DND-41 (cell line): ENCODE measurements at places on chromosomes 2 and 18.

DNA sequence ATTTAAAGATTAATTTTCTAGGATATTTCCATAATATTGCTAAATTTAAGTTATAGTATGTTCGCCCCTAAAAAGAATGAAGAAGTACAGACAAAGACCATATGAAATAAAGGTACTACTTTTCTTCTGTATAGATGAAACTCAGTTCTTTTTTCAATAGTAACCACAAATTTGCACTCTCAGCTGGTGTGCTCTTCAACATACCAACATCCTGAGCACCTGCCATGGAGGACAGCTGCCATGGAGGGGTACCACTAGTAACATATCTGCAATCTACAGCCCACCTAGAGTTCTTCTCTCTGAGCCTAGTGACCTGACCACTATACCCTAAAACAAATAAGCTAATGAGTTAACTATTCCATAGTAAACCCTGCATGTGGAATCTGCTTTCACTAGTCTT, 36.8 kb upstream of the ERCC3 start:
- DNase-seq, result no peak

- DNase-seq, result peak; percentile 12
Observed at GRCh38 chr2:193695367-193695766, 1500.6 kb upstream of the TMEFF2 start.

DNA sequence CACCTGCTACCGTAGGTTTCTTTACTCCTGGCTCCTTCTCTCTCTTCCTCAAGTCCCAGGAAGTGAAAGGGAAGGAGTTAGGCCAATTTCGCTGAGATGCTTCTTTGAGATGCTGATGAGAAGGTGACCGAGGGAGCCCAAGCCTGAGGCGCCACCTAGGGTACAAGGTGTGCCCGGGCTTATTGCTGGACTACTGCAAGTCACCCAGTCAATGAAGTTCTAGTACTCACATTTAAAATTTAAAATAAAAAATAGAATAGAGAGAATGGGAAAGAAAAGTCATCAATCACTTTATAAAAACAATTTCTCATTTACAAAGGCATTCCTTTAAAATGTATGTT, 45.3 kb downstream of the ACAA2 start:
- no peak for DNase-seq

GRCh38 chr2:69095305-69095704, 82.3 kb downstream of the ANTXR1 start:
- DNase-seq, result no peak

- DNase-seq, result no peak
Observed at GRCh38 chr18:78477840-78478239, 501.8 kb upstream of the SALL3 start.

DNA sequence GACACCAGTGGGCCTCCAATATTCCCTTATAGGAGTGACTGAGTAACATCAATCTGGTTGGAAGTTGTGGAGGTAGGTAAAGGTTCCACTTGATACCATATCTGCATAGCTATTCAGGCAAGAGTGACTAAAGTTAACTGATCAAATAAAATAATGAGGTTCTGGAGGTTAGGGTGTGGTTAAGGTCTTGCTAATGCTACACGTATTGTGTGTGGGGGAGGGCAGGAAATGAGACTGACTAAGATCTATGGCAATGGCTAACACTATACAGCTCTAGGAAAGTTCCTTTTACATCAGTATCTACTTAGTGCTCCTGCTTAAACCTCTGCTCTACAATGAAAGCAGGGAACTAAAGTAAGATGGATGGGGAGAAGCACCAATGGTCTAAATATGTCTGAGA, 149.1 kb upstream of the MGAT5 start:
- no peak for DNase-seq

- no peak for DNase-seq
Observed at GRCh38 chr2:235727174-235727573, 233.3 kb downstream of the AGAP1 start.

DNA sequence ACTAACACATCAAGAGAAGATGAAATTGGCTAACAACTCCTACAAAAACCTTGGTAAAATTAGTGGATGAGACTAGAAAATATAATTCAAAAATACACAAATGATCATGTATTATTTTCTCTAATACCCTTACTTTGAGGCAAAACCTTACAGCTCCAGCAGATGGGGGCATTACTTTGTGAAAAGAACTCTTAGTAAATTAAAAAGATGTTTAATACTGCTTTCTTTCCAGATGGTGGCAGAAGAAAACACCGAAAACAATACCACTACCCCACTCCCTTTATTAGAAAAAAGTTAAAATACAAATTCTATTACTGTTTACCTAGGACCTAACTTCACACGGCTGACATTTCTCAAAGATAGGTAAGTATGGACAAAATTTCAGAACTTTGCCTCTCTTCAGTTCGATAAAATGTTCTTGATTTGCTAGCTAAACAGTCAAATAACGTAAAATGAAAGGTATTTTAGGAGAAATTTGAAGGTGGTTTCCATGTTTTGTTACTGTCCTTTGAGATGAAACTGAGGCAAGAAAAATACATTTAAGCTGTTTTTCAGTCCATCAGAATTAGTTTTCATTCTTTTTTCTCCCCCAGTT, 30.6 kb downstream of the ORC4 start:
- no peak for DNase-seq

GRCh38 chr2:168584911-168585310, 128.8 kb downstream of the CERS6 start:
- DNase-seq, result no peak

- DNase-seq, result no peak
Observed at GRCh38 chr18:62001396-62001795, 108.6 kb upstream of the RNF152 start.

DNA sequence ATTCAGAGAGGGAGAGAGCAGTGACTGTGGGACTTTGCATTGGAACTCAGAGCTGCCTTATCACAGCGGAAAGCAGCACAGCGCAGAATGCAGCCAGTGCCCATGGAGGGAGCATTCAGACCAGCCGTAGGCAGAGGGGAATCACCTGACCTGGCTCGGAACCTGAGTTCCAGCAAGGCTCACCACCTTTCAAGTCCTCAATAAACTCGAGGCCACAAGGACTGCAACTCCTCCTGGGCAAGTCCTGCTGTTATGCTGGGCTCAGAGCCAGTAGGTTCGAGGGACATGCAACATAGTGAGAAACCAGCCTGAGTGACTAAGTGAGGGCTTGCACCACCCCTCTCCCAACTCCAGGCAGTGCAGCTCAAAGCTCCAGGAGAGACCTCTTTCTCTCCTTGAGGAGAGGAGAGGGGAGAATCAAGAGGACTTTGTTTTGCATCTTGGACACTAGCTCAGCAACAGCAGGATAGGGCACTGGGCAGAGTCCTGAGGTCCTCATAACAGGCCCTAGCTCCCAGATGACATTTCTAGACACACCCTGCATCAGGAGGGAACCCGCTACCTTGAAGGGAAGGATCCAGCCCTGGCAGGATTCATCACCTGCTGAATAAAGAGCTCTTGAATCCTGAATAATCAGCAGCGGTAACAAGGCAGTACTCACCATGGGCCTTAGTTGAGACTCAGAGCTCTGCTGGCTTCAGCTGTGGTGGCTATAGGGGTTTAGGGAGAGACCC, 136.8 kb upstream of the OTOS start:
- no peak for DNase-seq

DNA sequence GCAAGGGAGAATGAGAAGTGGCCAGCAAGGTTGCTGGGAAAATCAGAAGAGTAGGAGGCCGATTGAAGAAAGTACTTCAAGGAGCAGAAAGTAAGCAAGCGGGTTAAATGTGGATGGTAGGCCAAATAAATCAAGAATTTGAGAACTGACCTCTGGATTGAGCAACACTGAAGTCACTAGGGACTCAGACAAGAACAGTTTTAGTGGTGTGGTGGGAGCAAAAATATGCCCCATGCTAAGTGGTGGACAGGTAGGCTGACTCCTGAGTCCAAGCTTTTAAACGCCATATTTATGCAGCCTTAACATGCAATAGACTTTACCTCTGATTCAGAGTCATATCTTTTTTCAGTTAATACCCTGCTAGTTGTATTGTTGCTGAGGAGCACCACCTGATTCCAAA, 4.5 kb downstream of the TRABD2A start:
- no peak for DNase-seq

GRCh38 chr2:595831-596592, 81.2 kb downstream of the TMEM18 start:
- DNase-seq, result no peak

GRCh38 chr2:56515399-56515798, 331.6 kb downstream of the CCDC85A start:
- no peak for DNase-seq

- no peak for DNase-seq
Observed at GRCh38 chr2:220302756-220303155, 675.3 kb downstream of the SLC4A3 start.

DNA sequence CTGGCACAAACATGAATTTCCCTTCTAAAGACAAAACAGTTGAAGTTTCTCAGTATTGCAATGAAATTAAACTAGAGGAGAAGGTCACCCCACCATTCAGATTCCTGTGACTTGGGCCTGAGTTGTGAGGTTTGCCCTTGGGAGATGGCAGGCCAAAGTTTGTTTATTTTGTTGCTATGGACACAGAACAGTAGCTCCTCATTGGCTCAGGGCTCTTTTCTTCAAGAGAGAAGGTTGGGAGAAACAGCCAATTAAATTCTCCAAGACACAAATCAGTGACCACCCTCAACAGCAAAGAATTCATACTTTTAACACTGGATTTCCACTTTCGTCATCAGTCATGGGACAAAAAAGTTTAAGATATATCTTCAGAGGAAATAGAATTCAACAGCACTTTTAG, at the start of gene FLACC1:
TSS of gene FLACC1 (minus strand) at position 125 of the 400 bp plus-strand sequence. CDS start 5,941 bp downstream, outside the sequence.
- no peak for DNase-seq

GRCh38 chr2:54000524-54000923, 29.7 kb upstream of the PSME4 start:
- no peak for DNase-seq

DNA sequence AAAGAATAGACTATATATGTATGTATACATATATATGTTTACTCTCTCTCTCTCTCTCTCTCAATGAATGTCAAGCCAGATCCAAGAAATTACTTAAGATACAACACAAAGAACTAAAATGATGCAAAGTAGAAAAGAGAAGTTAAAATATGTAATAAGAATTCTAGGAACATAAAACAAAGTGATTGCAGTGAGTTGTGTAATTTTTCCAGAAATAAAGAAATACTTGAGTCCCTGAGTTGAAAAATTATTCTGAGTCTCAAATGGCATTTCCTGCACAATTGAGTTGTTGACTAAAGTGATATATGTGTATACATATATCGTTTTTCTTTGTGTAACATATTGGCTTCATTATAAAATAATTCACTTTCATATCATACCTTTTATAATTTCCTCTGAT, 262.4 kb downstream of the INSIG2 start:
- no peak for DNase-seq

- no peak for DNase-seq
Observed at GRCh38 chr2:36376992-36377738, 21.6 kb downstream of the CRIM1 start.

- DNase-seq, result peak; percentile 76
Observed at GRCh38 chr18:13813271-13813849, 10.6 kb upstream of the MC5R start.

GRCh38 chr18:67776929-67777328, 260.4 kb upstream of the DSEL start:
- DNase-seq, result no peak
